ENCODE measurements at places on chromosomes 5 and 9.

- no peak for DNase-seq
Observed at GRCh38 chr9:81558091-81558830, 131.1 kb downstream of the TLE1 start.

DNA sequence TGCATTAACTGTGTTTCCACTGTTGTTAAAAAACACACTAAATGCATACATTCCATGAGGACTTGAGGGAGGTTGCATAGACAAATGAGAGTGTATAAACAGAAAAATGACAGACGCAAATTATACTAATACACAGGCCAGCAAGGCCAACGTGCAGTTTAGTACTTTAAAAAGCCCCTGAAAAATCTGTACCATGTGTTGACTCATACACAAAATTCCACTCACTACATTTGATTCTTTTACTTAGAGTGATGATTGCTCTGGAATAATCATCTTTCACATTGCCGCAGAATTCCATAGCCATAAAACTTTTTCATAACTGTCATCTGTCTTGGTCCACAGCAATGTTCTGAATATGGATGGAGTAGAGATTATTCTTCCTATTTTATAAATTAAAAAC is 215.7 kb downstream of the FAM114A2 start:
- DNase-seq: no peak

- DNase-seq: no peak
Observed at GRCh38 chr9:136920069-136920468, 24.5 kb downstream of the FBXW5 start.

DNA sequence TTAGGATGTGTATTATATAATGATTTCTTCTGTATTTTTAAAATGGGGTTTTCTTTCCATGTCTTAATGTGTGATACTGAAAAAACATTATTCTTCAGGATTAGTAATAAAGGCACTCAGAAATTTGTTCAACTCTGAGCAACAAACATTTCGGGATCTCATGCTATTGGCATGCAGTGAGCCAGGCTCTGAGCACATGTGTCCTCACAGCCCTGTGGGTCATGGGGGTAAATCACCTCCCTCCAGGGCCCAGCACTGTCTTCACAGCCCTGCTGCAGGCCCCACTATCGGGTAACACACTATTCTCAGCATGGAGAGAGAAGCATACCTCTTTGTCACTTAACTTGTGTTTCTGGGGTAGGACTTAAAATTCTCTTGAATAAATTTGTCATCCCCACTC is 14.0 kb downstream of the TMEM174 start:
- DNase-seq: no peak

DNA sequence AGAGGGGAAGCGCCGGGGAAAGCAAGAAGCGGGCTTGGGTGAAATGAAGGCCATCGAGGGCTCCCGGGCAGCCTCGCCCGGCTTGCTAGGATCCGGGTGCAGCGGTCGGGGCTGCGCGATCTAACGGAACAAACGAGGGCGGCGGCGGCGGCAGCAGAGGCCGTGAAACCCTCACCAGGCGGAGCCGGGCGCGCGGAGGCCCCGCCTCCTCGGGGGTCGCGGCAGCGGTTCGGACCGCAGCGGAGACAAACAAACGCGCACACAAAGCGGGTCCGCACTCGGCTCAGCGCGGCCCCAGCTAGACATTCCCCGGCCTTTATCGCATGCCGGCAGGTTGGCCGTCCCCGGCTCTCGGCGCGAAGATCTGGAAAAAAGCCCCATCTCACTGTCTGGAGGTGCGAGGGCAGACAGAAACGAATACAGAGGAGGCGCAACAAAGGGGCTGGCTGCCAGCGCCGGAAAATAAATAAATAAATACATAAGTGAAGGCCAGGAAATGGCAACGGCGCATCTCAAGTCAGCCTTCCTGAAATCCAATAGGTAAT is 10.5 kb upstream of the TRIM36 start:
- DNase-seq: peak; percentile 94

DNA sequence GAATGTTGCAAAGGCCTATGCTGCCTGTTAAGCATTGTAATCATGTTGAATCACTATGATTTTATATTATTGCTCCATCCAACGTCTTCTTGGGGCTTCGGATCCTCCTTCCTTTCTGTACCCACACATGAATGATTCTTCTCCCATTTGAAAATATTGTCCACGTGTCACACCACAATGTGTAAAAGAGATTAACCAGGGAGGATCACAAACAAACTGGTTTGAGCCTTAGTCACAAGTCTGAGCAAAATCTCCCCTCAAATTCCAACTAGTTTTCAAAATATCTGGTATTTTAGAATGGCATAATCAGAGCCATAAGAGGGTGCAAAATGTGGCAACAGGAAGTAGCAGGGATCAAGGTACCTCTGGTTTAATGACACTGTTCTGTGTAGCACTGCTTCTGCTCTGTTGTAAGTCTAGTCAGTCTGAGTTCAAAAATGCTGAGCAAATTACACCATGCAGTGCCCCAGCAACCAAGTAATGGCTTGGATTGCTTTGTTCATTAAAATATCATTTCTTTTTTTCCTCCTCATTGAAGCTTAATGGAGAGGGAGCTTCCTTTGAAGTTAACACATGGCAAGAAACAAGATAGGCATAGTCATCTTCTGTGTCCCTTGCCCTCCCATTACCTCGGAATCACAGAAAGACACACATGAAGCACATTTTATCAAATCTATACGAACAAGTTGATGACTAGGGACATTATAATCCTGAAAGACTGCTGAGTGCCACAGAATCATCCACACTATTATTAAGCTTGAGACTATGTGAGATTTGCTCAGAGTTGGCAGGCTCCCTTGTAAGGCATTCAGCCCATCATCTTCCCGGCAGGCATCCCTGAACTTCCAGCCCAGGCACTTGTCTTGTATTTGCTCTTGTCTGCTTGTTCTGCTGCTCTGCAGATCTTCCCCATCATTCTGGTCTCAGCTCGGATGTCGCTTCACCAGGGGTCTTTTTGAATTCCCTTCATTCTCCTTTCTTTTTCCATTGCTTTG is 102.0 kb upstream of the PRLR start:
- DNase-seq: no peak

DNA sequence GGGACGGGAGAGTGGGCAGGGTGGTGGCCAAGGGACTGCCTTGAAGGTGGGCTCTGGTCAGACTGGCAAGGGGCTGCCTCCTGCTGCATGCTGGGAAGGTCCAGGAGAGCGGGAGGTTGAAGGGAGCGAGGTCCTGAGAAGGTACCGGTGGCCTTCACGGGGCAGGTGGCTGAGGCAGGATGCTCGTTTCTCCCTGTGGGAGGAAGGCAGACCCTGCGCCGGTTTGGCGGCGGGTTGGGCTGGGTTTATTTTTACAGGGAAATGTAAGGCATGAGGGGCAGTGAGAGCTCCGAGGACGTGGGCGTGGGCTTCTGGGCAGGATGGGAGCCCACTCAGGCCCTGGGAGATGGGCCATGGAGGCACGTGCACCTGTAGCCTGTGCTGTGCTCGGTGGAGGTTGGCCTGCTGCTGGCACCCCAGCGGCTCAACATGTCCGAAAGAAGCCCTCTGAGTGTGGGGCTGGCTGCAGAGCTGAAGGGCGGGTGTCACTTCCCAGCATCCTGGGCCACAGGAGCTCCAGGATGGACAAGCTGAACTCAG is 27.3 kb downstream of the IER5L start:
- no peak for DNase-seq

Data from SK-N-SH (cell line).